ACHN (cell line): ENCODE measurements at places on chromosomes 6 and 20.

- DNase-seq = no peak
Measured at GRCh38 chr6:29558439-29559079, 973 bp downstream of the UBD start.

GRCh38 chr6:156698239-156699016, 78.8 kb upstream of the ARID1B start:
- no peak for DNase-seq

- DNase-seq = no peak
Measured at GRCh38 chr6:52511572-52512151, 65.2 kb downstream of the TRAM2 start.

GRCh38 chr6:125477844-125478243, 176.1 kb upstream of the HDDC2 start:
- DNase-seq = no peak

- peak; percentile 13 for DNase-seq
Measured at GRCh38 chr6:22149501-22150367, 147.1 kb downstream of the PRL start.

DNA sequence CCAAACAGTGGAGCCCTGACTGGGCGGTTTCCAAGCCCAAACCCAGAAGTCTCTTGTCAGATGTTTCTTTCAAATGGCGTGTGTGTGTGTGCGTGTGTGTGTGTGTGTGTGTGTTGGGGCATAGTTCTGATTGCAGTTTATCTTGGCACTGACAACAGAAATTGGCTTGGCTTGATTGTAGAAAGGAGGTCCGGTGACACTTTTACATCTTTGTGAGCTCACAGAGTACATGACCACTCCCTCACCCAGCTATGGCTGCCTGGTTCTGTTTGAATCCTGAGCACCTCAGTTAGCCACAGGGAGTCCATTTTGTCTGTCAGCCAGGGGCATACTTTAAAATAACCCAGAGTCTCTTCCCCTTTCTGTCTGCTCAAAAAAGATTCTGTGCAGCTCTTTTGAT, 276.3 kb downstream of the CD83 start:
- DNase-seq = no peak

DNA sequence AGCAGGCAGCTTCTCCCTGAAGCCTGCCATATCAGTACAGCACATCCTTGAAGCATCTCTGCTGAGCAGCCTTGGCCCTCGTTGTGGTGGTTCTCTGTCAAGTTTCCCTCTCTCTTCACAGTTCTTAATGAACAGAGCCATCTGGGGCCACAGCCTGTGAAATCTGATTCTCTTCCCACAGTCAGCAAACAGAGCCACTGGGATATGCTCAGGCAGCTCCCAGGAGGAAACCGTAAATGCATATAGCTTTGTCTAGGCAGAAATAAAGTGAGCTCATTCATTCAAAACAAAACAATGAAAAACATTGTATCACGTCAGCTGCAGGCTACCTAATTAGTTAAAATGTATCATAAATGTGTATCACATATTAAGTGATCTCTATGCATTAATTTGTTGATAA, 80.3 kb downstream of the TBC1D7 start:
- DNase-seq = no peak

GRCh38 chr6:100809346-100809745, 71.8 kb downstream of the ASCC3 start:
- no peak for DNase-seq

DNA sequence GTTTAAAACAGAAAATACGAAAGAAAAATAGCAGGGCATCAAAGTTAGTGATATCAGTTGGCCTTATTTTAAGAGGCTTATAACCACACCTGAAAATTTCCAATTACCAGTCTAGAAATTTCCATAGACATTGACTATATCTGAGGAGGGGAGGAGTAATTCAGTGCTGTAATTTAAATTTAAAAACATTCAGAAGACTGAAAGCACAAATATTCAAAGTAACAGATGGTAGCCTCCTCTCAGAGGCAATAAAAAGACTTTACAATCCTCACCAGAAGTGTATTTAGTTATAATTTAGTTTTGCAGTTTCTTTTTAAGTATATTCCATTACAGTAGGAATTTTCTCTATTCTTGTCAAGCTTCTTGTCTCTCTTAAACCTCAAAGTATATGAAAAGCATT, 18.4 kb upstream of the LOC128125822 start:
- no peak for DNase-seq

DNA sequence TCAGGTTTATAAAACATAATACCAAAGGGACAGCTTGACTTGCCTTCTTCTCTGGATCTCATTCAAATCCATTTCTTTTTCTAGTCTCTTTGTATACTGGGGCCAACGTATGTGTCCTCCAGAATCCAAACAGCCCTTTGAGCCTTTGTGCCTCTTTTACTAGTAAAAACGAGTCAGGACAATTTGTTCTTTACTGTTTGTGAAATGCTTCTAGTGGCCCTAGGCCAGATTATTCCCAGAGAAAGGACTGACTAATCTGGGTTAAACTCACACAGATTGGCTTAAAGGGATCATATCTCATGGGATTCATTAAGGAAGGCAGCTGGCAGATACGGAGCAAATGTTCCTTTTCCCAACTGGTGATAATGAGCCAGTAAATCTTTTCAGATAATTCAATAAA, 32.1 kb upstream of the MANEA start:
- no peak for DNase-seq

DNA sequence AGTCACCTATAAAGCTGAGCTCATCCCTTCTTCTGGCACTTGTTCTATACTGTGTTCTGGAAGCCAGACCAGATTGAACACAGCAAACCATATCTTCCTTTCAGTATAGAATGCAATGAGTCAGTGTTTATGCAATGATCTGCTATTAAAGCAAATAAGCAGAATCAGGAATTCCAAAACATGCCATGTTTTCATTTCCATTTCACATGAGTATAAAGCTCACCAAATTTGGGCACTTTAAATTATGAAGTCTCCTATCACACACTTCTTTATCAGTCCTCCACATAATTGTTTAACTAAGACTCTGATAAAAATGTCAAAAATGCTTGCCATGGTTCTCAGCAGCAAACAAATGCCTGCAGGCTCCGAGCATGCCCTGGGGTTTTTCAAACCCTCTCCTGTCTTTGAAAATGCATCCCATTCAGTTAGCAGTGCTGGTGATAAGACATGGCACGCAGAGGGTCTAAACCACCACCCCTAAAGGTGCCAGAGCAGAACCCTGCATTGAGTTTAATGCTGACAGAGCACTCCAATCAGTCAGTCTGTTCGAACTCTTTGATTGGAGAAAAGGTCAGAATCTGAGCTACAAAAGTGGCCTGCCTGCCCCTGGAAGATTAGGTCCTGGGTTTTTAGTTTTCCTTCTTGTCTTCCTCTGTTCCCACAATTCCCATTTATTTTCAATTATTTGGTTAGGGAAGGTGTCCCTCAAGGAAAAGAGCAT, 234.1 kb downstream of the GMPR start:
- DNase-seq = no peak

- DNase-seq = no peak
Measured at GRCh38 chr6:41707565-41708200, 27.7 kb downstream of the TFEB start.

- no peak for DNase-seq
Measured at GRCh38 chr6:123462152-123462551, 174.6 kb downstream of the TRDN start.

- no peak for DNase-seq
Measured at GRCh38 chr6:22363714-22364239, 66.9 kb upstream of the PRL start.

GRCh38 chr6:167560673-167561569, 236.0 kb downstream of the TTLL2 start:
- DNase-seq = no peak

DNA sequence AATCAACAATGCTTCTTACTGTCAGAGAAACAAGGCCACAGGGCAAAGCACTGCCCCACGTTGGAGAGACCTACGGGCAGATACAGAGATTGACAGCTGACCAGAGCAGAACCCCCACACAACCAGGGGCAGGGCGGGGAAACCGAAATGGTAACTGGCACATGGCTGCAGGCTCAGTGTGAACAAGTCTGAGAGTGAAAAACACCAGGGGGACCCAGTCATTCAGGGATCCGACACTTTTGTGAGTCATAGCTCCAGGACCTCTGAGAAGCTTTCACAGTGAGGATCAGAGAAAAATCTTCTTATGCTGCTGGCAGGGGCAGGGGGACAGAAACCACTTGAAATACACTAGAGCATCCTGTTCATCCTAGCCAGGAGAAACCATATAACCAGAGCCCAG, 254.2 kb downstream of the C6orf118 start:
- DNase-seq = no peak

- no peak for DNase-seq
Measured at GRCh38 chr6:5481750-5482149, 220.4 kb downstream of the FARS2 start.

DNA sequence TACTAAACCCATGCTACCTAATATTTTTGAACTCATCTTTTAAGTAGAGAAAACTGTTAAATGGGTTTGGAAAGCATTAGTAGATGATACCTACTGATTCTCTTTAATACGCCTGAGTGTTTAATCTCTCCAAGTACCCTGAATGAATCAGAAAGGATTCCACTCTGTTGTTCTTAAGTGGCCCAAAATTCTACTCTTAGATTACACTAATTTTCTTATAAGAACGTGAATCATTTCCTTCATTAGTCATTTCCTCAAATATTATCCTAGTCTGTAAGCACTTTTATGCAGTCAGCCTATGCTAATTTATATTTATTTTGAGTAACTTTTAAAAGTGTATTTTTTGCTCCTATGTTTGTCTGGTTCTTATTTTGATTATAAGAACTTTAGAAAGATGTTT, 380.0 kb downstream of the BTBD9 start:
- no peak for DNase-seq

DNA sequence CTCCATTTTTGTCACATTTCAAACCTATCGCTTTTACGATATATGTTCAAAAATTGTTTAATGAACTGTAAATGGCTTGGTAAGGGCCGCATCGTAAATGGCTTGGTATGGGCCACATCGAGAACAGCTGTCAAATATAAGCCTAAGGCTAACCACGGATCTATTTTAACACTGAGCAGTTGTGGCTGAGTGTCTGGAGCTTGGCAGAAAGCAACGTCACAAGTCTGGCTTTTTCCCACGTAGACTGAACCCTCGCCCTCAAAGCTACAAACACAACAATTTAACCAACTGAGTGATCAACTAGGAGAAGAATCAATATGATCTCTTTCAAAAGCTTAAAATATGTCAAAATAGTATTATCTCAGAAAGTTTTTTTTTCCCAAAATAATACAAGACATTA, 71.4 kb upstream of the PRSS16 start:
- no peak for DNase-seq

DNA sequence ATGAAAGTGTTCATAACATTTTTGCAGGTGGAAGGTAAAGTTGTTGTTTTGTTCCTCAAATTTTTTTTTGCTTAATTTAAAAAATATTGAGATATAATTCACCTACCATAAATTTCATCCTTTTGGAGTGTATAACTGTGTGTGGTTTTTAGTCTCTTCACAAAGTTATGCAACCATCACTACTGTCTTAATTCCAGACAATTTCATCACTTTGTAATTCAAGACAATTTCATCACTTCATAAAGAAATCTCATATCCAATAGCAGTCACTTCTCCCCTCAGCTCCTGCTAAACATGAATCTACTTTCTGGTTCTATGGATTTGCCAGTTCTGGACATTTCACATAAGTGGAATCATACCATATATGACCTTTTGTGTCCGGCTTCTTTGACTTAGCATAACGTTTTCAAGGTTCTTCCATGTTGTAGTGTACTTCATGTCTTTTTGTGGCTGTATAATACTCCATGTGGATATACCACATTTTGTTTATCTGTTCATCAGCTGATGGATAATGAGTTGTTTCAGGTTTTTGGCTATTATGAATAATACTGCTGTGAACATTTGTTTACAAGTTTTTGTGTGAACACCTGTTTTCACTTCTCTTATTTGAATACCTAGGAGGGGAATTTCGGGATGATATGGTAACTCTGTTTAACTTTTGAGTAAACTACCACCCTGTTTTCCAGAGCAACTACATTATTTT, 18.8 kb downstream of the ZFAND3 start:
- no peak for DNase-seq

DNA sequence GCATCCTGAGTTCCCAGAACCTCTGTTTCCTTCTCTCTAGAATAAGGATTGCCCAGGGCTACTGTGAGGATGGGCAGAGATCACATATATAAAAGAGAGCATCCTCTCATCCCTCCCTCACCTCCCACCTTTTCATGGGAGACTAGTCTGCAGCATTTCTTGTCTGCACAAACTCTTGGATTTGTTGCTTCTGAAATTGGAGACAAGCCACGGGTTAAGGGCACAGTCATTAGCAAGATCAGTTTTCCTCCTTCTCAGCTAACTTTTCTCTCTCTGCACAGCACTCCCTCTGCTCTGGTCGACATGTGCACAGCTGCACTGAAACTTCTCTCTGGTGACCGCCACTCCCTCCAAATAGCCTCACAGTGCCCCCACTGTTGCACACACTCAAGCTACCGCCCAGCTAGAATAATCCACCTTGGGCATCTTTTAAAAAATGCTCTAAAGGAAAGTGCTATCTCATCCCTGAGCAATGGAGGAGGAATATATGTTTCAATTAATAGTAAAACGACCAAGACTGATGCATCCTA, 50.9 kb upstream of the DUSP22 start:
- DNase-seq = no peak

- peak; percentile 23 for DNase-seq
Measured at GRCh38 chr6:40912158-40912946, 126.7 kb downstream of the UNC5CL start.

DNA sequence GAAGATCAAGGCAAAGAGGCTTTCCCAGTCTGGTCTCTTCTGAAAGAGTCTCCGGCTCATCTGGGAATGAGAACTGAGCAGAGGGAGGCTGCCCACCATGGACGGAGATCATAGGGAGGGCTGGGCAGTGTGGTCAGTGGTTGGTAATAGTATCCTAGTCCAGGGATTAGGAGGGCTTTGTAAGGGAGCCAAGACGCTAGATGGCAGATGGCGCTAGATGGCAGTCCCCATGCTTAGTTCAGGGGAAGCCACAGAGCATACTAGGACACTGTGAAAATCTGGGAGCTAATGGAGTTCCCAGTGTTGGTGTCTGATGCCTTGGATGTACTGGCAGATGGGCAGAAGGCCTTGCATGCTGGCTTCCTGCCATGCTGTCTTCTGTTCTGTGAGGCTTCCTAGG, 21.7 kb upstream of the DAAM2 start:
- no peak for DNase-seq

GRCh38 chr6:117531346-117531745, 48.9 kb downstream of the DCBLD1 start:
- DNase-seq = no peak

- DNase-seq = no peak
Measured at GRCh38 chr6:30741063-30741779, 1.3 kb downstream of the FLOT1 start.

DNA sequence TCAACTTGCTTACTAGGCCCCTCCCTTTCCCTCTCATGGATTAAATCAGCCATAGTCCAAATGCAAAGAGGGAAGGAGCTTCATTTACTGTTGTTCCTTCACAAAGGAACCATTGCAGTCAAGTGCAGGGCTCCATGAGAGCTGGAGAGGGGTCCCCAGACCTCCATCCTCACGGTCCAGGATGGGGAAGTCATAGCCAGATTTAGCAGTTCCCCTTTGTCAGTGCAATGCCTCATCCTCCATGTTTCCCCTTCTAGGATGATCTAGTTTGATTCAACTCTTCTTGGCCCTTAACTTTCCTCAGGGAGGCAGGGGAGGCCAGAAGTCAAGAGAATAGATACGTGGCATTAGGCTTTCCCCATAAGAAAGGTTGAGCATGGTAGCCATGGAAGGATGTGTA, 66.5 kb upstream of the FUCA2 start:
- no peak for DNase-seq
